ENCODE measurements at places on chromosomes 3 and 15.

GRCh38 chr15:25707656-25708365 lies 155.3 kb downstream of the ATP10A start:
- no peak for DNase-seq

DNA sequence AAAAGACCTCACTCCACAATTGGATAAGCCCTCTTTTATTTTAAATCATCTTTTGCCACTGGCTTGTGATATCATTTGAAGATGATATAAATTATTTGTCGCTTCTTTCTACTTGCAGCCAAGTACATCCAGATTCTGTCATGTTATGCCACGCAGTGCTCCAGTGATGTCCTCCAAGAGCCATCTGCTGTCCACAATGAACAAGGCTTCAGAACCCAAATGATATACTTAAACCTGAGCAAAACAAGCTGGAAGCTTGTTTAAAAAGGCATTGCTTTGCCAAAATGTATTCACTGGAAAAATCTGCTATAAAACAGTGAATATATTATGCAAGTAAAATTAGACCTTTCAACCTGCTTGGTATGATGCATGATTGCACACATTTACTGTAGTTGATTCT lies 58.8 kb upstream of the ARL6 start:
- no peak for DNase-seq

DNA sequence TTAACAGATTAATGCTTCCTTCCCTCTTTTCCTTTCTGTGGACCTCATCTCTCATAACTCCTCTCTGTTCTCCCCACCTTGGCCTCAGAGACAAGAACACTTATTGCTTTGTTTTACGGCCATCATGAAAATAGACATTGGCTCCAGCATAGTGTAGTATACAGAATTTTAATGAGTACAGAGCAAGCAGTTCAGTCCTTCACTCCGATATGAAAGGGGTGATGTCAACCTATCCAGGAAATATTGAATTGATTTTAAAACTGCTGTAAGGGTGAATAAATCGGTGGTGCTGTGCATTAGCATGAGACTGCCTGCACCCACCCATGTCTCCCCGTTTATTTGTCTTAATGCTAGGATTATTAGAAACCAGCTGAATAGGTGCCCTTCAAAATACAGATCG lies 490.9 kb upstream of the TBL1XR1 start:
- no peak for DNase-seq

GRCh38 chr3:99286266-99286845 lies 352.0 kb upstream of the COL8A1 start:
- DNase-seq, result no peak

GRCh38 chr3:49158103-49158709 lies 7.9 kb downstream of the CCDC71 start:
- no peak for DNase-seq

DNA sequence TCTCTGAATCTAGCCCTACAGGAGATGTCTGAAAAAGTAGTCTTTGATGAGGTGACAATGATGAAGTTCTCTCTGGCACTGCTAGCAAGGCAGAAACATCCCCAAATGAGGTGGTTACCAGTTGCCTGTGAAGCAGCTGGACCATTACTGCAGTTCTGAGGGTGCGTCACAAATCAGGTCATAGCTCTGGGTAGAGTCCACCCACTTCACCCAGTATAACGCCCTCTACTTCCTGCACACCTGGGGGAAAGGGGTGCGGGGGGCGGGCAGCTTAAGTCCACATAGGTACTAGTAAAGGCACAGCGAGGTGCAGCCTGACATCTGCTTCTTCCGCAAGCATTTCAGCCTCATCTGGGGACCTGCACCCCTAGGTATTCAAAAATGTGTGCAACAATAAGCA lies 13.4 kb upstream of the SATB1 start:
- DNase-seq, result no peak

DNA sequence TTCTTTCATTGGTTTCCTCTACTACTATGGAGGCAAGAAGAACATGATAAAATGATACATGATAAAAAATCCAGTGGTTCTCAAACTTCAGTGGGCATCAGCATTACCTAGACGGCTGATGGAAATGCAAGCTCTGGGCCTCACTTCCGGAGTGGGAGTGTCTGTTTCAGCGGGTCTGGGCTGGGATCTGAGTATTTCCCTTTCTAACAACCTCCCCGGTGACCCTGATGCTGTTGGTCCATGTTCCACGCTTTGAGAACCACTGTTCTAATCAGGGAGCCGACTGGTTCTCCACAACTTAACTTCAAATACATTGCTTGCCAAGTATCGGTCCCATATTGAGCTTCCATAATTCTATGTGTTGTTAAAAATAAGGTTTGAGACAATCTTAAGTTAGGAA lies 712.3 kb upstream of the LMCD1 start:
- no peak for DNase-seq

DNA sequence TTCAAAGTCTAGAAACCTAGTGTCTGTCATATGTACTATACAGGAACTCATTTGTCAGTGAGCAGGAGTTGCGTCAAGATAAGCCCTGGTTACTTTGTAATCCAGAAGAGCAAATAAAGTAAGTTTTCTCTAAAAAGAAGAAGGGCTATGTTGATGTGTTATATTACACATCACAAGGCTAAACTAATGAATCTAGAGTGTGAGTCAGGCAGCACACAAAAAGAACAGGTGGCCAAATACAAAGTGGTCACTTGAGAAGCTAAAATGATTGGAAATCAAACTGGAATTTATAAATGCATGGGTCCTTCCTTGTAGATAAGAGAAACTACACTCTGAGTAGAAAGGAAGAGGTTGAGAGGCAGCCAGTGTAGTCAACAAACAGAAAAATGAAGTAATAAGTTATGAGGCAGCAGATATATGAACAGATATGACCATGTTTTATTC lies 771.6 kb downstream of the DIPK2A start:
- DNase-seq, result no peak

- DNase-seq, result no peak
Observed at GRCh38 chr15:38149315-38149714, 103.3 kb upstream of the SPRED1 start.

GRCh38 chr15:89783861-89784685 lies 7.9 kb downstream of the MESP2 start:
- DNase-seq, result no peak

- no peak for DNase-seq
Observed at GRCh38 chr3:42012383-42012934, 50.6 kb upstream of the ULK4 start.

DNA sequence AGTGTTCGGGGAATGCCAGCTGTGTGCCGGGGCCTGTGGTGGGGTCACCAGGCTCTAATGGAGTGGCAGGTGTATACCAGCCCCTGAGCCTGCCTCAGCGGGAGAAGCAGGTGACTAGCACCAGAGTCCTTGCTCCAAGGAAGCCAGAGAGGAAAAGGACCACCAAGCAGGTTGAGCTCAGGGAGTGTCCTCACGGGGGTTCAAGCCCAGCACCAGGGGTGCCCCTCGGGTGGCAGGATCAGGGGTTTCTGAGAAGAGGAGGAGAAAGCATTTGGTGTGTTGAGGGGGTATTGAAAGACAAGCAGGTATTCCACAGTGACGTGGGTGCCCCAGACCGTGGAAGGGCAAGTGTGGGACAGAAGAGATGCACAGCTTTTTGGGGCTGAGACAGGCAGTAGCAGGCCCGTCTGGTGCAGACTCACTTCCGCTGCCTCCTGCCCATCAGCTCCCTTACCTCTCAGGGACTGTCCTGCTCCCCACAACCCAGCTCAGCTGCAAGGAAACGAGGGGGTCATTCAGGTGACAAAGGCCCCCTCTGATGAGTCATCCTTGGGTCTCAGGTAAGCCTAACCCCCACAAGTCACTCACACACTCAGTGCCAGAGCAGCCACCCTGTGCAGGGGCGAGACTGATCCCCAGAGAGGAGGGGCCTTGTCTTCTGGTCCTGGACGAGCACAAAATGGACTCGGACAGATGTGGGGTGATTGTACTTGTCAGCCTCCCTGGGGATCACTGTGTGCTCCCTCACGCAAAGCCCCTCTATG lies 21.4 kb upstream of the POC1A start:
- DNase-seq, result peak; percentile 16
